Gastrocnemius medialis (tissue), 4 donors: ENCODE measurements at places on chromosomes 12 and 14.
A peak's percentile ranks its signal among the peaks of the same experiment; 100 is the strongest.

DNA sequence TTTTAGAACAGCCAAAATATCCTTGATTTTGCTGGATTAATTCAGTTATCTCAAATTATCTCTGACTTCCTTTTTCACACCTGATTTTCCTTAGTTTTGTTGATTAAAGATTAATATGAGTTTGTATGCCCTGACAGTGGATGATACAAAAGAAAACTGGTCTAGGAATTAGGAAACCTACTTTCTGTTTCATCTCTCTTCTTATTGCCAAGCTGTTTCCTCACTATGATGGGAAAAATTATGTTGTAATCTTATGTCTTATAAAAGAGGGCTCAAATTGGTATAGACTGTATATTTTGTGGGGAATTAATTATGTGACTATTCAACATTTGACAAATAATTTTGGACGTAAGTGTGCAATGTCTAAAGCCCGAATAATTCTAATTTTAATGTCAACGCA lies 271.6 kb downstream of the FBXL14 start:
- no peak for DNase-seq

GRCh38 chr12:10607885-10608458 lies 5.4 kb downstream of the MAGOHB start:
- no peak for DNase-seq

GRCh38 chr12:126488806-126489205 lies 1423.6 kb downstream of the AACS start:
- no peak for DNase-seq

GRCh38 chr12:54136844-54137580 lies 51.8 kb downstream of the SMUG1 start:
- DNase-seq, result no peak

GRCh38 chr14:72118841-72119240 lies 186.6 kb downstream of the RGS6 start:
- DNase-seq, result no peak

GRCh38 chr12:120652656-120653435 lies 12.4 kb downstream of the CABP1 start:
- DNase-seq, result no peak

GRCh38 chr12:12624498-12624992 lies 12.9 kb downstream of the CREBL2 start:
- no peak for DNase-seq

DNA sequence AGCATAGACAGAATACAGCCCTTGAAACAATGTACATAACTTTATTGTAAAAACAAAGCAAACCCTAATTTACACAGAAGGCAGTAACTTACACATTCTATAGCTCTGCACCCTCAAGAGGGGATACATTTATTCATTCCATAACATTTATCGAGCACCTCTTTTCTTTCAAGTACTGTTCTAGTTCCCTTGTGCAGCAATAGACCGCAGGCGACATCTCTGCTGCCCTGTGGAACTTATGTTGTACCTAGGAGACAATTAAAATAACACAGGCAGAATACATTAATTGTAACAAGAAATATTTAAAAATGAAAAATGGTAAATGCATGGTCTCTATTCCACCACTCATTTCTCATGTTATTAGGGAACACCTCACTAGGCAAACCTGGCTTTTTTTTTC lies 1.4 kb upstream of the ARHGDIB start:
- no peak for DNase-seq

- DNase-seq, result peak; percentile 47
These were observed at the start of gene RILPL1 for GRCh38 chr12:123533672-123534643. TSS of gene RILPL1 (minus strand) at chr12:123533719. CDS start at chr12:123533482, 237 bp downstream.

GRCh38 chr14:75604979-75605851 lies 26.8 kb downstream of the FLVCR2 start:
- DNase-seq, result no peak

- no peak for DNase-seq
These were observed 50.2 kb downstream of the SETD3 start for GRCh38 chr14:99430491-99430890.

GRCh38 chr12:113896194-113896593 lies 69.9 kb downstream of the RBM19 start:
- DNase-seq, result no peak

GRCh38 chr12:7666595-7666994 lies 887 bp upstream of the APOBEC1 start:
- no peak for DNase-seq

- DNase-seq, result no peak
These were observed 205.9 kb downstream of the KIF21A start for GRCh38 chr12:39237004-39237403.

GRCh38 chr12:43711348-43711747 lies 47.2 kb downstream of the PUS7L start:
- no peak for DNase-seq

DNA sequence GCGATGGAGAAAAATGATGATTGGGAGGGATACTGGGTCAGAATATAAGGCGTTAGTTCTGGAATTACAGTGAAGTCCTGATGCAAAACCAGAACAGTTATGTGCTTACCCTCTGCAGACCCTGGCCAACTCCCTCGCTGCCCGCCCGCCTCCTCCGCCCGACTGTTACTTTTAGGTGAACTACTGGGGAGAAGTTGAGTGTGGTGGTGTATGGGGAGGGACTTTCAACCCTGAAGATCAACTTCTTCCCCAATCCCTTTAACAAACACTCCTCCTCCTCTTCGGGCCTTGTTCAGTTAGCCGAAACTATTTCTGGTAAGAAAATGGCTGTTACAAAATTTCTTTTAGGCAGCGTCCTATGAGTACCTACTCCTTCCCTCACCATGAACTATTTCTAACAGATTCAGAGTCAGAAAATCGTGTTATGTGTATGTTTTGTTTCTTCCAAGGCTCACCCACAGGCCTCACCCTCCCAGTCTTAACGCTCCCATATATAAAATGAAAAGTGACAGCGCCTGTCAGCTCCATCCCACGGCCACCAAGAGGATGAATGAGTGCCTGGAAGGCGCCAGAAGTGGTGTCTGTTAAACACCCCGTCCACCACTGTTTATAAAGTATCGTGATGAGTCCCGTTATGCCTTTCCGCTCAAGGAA lies 1.3 kb downstream of the FBXO33 start:
- DNase-seq, result no peak

DNA sequence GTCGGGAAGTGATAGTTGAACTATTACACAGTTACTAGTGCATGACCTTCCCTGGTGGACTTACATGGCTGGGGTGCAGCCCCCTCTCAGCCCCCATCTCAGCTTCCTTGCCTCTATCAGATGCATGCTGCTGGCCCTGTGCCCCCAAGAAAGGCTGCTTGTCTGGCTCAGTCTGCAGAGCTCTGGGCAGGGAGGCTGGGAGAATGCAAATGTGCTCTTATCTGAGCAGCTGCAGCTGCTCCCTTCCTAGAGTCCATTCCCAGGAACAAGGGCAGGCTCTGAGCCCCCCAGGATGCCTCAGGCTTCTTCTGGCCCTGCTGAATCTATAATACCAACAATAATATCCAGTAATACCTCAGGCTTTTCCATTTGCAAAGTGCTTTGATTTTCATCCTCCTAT lies 218.1 kb upstream of the SRRM4 start:
- no peak for DNase-seq

DNA sequence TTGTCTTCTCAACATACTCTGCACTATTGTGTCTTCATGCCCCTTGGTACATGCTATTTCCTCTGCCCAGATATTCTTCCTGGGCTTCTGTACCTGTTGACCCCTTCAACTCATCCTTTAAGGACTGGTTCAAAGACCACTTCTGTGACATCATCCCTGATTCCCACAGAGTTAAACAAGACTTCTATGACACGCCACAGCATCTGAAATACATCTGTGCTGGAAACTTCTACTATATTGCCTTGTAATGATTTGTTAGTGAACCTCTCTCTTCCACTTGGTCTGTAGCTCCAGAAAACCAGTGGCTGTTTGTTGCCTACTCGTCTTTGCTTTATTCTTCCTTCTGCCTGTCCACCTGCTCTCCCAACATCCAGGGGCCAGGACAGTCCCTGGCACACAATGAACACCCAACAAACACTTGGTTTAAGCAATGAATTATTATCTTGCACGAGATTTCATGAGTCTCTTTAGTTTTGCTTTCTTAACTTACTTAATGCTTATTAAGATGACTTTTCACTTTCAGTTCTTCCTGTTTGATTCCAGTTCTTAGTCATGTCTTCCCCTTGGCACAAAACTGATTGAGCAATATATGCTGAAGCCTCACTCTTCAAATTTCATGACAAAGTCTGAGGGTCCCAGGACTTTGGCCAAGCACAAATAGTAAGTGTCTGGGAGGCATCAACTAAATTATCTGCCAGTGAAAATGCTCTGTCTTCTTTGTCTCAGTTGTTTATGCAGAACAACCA lies 485.9 kb downstream of the APAF1 start:
- no peak for DNase-seq

DNA sequence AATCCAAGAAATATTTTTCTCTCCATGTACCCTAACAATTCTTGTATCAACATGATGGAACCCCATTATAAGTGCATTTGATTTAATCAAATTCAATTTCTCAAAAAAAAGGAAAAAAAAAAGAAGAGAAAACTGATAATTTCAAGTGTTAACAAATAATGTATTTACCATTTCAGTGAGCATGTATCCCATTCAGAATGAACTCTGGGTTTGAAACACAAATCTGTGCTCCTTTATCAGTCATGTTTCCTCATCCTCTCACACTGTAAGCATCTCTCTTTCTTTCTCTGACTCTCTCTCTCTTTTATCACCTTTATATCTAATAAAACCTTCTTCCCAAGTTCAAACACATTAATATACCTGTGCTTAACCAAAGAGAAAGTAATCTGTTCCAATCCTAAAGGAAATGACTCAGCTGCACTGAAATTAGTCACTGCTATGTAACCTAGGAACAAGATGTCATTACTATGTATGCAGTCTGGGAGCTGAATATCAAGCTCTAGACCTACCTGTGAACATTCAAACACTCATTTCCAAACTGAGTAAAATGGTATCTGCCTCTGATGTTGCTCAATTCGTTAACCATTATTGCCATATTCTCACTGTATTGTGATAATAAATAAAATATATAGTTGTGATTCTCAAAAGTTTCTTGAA lies 135.0 kb upstream of the LRIG3 start:
- no peak for DNase-seq

DNA sequence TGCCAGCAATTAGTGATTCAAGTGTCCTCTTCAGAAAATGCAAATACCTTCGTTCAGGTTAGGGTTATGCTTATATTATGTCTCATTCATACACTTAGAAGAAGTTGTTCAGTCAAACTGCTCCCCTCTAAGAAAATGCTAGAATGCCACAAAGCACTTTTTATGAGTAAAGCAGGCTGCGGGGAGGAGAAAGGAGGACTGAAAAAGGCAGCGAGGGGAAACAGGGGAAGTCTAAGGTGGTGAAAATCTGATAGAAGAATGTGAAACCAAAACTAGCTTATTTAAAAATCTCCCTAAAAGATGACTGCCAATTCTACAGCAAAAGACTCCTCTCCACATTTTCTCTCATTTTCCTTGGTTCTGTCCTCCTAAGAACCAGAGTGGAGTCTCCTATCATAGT lies 70.1 kb downstream of the PRKD1 start:
- no peak for DNase-seq

- no peak for DNase-seq
These were observed 78.7 kb downstream of the TXNDC16 start for GRCh38 chr14:52473557-52473956.

- no peak for DNase-seq
These were observed 898.3 kb downstream of the VRK1 start for GRCh38 chr14:97695456-97695981.

DNA sequence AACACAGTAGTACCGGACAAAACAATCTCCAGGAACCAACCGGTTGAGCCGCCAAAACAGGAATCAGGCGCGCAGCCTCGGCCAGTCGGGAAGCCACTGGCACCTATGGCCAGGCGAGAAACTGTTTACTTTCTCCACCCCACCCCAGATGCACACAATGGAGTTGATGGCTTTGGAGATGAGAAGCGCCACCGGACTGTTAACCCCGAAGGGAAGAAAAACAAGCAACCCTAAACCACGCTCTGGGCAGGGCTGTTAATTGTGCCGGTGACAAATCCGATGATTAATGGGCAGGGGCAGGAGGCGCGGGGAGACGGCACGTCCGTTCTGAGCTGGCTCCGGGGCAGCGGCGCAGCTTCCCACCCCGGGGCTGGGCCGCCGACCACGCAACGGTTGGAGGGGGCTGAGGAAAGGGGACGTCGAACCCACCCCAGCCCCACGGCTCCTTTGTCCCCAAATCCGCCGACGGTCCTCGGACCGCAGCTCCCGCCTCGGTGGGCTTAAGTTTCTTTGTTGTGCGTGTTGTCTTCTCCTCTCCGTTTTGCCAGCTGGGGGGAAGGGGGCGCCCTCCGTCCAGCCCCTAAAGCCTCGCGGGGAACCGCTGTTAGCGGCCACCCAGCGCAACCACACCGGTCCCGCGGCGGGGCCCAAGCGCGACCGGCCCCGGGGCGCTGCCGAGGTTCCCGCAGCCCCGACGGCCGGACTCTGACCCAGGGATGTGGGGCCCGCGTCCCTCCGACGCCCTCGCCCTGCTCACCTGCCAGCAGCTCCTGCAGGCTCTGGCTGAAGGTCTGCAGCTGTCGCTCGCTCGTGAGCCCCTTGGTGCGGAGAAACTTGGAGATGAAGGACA lies 790 bp downstream of the BTG1 start:
- peak; percentile 33 for DNase-seq

DNA sequence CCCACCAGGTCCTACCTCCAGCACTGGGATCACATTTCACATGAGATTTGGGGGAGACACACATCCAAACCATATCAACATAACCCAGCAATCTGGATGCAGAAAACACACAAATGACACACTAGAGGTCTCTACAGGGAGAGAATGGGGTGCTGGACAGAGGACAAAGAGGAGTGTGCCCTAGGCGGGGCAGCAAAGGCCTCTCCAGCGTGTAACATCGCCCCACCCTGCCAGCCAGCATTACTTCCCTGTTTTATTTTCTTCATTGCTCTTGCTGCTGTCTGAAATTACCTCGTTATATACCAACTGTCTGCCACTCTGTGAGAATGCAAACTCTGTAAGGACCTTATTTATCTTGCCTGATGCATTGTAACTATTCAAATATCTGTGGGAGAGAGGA lies 61.1 kb downstream of the RIMBP2 start:
- no peak for DNase-seq

DNA sequence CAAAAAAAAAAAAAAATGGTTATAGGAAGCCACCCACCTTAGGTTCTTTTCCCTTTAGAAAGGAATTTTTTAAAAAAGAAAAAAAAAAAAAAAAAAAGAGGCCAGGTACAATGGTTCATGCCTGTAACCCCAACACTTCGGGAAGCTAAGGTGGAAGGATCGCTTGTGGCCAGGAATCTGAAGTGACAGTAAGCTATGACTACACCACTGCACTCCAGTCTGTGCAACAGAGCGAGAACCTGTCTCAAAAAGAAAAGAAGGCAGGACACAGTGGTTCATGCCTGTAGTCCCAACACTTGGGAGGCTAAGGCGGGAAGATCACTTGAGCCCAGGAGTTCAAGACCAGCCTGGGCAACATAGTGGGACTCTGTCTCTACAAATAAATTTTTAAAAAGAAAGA lies 36.0 kb downstream of the SPTLC2 start:
- no peak for DNase-seq

- DNase-seq, result no peak
These were observed 37.2 kb downstream of the RAD51B start for GRCh38 chr14:67856827-67857226.

GRCh38 chr12:96121271-96121711 lies 72.9 kb upstream of the ELK3 start:
- no peak for DNase-seq
